ENCODE measurements at places on chromosomes 1 and 21. TPM values are rescaled to one million over a fixed set of nuclear protein-coding genes. Genes with fewer than 3 reads are reported as not detected.

FMO2 gene
- total RNA-seq: under 0.01 TPM

B3GALT5 gene
- 0.10 TPM for total RNA-seq

CAMK2N1 gene
- 7.1 TPM for total RNA-seq

SDC3 gene
- total RNA-seq: 23.8 TPM

C1orf52 gene
- total RNA-seq: 18.1 TPM

PRR9 gene
- not detected for total RNA-seq

ST6GALNAC5 gene
- 0.98 TPM for total RNA-seq

TATDN3 gene
- 9.8 TPM for total RNA-seq

AMY2B gene
- total RNA-seq: 2.6 TPM

SMYD2 gene
- total RNA-seq: 52.0 TPM

CFHR5 gene
- total RNA-seq: not detected

PTGFRN gene
- 97.0 TPM for total RNA-seq

ERICH3 gene
- not detected for total RNA-seq

MMEL1 gene
- total RNA-seq: 0.38 TPM

LRRN2 gene
- not detected for total RNA-seq

TMEM269 gene
- total RNA-seq: not detected

KCNE2 gene
- not detected for total RNA-seq

IRF6 gene
- total RNA-seq: 2.9 TPM

DEPDC1 gene
- total RNA-seq: 24.0 TPM

CFAP141 gene
- not detected for total RNA-seq

KISS1 gene
- total RNA-seq: not detected

HSPB7 gene
- total RNA-seq: not detected

SPSB1 gene
- total RNA-seq: 29.0 TPM

CNN3 gene
- total RNA-seq: 281 TPM

EPHA2 gene
- 218 TPM for total RNA-seq

SMIM1 gene
- 2.3 TPM for total RNA-seq

OR6K3 gene
- total RNA-seq: 0.19 TPM

OLIG2 gene
- not detected for total RNA-seq

TRIM58 gene
- total RNA-seq: 0.33 TPM

SUSD4 gene
- total RNA-seq: not detected

LENEP gene
- total RNA-seq: 1.3 TPM

CFHR3 gene
- not detected for total RNA-seq

TRIM46 gene
- 6.9 TPM for total RNA-seq

KRTAP13-2 gene
- total RNA-seq: not detected

LRRC40 gene
- 30.1 TPM for total RNA-seq

RGS13 gene
- not detected for total RNA-seq

OR2T29 gene
- not detected for total RNA-seq

TACSTD2 gene
- 23.8 TPM for total RNA-seq

CELA2B gene
- total RNA-seq: not detected

Data from vein endothelial cell (primary cell).